ENCODE measurements at places on chromosomes 16 and 17.

- DNase-seq, result no peak
Observed at GRCh38 chr17:62778990-62779681, 29.0 kb downstream of the MARCHF10 start.

GRCh38 chr16:4093495-4094126, 22.6 kb downstream of the ADCY9 start:
- no peak for DNase-seq

DNA sequence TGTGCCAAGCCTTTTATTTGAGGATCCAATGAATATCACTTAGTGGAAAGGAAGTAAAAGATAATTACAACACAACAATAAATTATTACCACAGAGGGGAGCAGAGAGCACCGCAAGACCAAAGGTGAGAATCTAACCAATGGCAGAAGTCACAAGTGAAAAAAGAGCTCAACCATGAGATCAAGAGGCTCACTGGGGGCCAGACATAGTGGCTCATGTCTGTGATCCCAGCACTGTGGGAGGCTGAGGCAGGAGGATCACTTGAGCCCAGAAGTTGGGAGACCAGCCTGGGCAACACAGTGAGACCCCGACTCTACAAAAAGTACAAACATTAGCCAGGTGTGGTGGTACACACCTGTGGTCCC, 17.7 kb downstream of the ANKRD11 start:
- DNase-seq, result no peak

DNA sequence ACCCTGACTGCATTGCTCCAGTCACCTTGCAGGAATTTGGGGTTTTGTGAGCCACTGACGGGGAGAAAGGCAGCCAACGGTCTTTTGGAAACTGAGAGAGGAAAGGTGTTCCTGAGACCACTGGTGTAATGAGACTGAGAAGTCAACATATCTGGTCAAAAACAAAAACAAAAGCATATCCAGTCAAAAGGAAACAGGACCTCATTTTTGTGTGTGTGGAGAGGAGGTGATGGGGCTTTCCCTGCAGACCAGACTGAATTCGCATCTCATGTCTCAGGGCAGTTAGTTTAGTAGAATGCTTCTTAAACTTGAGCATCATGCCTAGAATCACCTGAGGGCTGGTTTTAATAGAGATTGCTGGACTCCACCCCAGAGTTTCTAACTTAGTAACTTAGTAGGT, 198.4 kb downstream of the COPRS start:
- DNase-seq, result no peak

DNA sequence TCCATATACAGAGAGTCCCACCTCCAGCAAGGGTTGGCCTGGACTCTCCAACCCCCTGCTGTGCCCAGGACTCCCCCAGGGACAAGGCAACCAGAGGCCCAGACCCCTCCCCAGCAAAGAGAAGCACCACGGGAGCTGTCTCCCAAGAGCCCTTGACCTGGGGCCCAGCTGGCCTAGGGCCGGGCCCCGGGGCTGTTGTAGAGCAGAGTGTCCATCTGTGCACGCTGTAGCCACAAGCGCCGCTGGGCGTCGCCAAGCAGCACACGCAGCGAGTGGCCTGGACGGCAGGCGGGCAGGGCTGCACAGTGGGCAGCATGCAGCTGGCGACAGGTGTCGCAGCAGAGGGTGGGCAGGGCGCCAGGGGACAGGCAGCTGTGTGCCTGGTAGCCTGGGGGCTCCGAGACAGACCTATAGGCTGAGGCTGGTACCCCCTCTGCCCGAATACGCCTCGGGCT, 4.3 kb downstream of the SPATA2L start:
- no peak for DNase-seq

DNA sequence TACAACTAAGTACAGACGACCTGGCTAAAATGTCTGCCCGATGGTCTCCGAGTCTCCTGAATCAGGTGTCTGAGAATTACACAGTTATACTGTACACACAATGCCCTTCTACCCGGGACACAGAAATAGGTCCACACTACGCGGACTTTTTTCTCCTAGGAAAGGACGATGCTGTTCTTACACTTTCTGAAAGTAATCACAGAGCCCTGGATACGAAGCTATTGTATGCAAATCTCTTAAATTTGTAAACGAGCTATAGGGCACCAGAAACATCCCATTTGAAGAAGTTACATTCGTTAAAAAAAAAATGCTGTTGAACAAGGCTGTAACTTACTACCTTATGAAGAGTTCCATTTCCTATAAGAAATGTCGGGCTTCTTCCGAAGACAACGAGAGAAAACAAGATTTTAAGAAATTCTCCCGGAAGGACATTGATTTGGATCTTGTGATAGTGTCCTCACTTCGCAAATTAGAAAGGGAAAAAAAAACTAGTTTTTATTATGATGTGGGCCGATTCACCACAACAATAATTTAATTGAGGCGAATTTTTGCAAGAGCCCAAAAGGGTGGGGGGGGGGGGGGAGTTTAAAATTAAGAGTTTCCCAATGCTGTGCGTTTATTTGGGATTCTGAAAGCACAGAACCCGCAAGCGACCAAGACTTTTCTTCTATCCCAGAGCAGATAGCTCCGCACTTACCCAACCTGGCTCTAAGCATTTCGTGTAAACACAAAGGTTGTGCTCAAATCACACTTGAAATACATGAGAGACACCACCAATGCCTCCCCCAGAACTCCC, 1.5 kb upstream of the SOX9 start:
- DNase-seq, result no peak

GRCh38 chr16:86335266-86336172, 174.8 kb upstream of the FOXF1 start:
- no peak for DNase-seq

DNA sequence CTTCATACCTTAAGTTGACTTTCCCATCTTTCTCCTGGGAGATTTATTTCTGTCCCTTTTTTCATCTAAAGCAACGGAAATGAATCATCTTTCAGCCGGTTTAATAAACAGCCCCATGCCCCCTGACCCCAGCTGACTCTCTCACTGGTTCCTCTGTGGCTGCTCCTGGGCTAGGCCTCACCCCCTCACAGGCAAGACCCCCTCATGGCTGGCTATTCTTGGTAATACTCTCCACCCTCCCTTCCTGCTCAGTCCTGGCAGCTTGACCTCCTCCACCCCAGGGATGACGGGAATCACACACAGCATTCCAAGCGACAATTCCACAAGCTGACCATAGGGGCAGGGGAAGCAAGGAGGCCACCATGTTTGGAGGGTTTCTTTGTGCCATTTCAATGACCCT, 1.5 kb upstream of the ADAP2 start:
- no peak for DNase-seq

- DNase-seq, result no peak
Observed at GRCh38 chr16:82400046-82400445, 226.7 kb upstream of the CDH13 start.

DNA sequence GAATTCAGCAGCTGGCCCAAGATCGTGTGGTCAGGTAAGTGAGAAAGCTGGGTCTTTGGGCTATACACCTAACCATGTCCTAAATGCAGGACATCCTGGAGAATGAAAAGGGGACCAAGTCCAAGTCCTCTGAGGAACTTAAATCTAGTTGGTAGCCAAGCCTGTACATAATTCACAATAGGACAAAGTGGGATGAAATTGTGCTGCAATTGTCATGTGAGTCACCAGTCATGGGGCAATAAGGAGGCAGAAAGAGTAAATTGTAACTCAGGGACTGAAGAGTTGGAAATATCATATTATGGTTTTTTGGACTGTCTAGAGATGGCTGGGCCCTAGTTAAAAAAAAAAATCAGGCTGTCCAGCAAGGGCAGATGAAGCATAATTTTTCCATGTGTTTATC, 202.6 kb downstream of the CYLD start:
- DNase-seq, result no peak

- no peak for DNase-seq
Observed at GRCh38 chr17:48177816-48178215, 70.2 kb downstream of the SNX11 start.

- DNase-seq, result no peak
Observed at GRCh38 chr16:87860553-87861299, 8.6 kb downstream of the SLC7A5 start.

DNA sequence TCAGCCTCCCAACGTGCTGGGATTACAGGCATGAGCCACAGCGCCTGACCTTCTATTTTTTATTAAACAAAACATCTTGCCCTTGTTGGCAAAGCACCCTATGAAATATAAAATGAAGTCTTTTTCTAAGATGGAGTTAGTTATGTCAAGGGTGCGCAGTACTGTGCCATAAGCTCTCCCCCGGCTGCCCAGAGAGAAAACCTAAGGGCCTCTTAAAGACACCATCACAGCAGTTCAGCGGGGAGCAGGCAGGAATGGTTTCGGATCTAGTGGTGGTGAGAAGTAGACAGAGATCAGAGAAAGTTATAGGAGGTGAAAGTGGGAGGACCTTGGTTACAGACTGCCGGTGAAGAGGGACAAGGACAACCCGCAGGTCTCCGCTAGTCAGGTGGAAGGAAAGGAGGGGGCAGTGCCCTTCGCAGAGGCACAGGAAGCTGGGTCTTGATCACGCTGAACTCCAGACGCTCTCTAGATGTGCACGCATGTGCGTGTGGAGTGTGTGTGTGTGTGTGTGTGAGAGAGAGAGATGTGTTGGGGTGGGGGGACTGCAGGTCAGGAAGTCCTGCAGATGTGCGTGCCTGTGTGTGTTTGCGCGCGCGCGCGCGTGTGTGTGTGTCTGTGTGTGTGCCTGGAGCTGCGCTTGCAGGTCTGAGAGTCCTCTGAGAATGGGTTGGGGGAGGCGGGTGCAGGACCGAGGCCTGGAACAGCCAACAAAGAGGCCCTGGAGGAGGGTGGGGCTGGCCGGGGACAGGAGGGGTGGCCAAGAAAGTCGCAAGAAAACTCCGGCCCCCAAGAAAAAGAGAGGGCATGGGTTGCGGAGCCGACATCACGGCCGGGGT, 748 bp upstream of the CMTM3 start:
- no peak for DNase-seq

GRCh38 chr16:12349936-12350850, 373.7 kb downstream of the SNX29 start:
- no peak for DNase-seq

- DNase-seq, result no peak
Observed at GRCh38 chr16:21526923-21527807, 72.2 kb upstream of the METTL9 start.

GRCh38 chr17:19647697-19648474, 665 bp upstream of the ALDH3A2 start:
- peak; percentile 25 for DNase-seq

GRCh38 chr17:3843935-3844516, 2.0 kb downstream of the NCBP3 start:
- DNase-seq, result no peak

- DNase-seq, result no peak
Observed at GRCh38 chr16:23464196-23464595, 11.2 kb upstream of the COG7 start.

DNA sequence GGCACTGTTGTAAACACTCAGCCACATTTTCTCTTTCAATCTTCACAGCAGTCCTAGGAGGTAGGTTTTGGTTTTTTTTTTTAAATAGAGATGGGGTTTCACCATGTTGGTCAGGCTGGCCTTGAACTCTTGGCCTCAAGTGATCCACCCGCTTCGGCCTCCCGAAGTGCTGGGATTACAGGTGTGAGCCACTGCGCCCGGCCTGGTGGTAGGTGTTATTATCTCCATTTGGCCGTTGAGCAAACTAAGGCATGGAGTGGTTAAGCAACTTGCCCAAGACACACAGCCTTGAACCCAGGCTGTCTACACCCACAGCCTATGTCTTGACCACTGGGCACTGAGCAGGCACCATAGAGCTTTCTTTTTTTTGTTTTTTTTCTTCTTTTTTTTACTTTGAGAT, 8.6 kb downstream of the SGCA start:
- DNase-seq, result no peak

GRCh38 chr17:42018339-42018738, 1.1 kb upstream of the DNAJC7 start:
- no peak for DNase-seq

GRCh38 chr17:38459567-38459966, 31.3 kb downstream of the ARHGAP23 start:
- no peak for DNase-seq

DNA sequence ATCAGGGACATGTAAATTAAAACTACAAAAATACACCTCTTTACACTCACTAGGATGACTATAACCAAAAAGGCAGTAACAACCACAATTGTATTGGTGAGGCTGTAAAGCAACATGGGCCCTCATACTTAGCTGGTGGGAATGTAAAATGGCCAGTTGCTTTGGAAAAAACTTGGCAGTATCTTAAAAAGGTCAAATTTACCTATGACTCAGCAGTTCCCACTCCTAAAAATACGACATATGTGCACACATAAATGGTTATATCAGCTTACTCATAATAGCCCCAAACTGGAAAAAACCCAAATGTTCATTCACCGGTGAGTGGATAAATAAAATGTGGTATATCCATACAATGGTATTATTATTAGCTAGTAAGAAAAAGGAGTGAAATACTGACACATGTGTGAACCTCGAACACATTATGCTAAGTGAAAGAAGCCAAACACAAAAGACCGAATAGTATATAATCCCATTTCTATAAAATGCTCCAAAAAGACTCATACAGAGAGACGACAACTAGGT, 391.4 kb downstream of the NPIPA8 start:
- DNase-seq, result no peak

DNA sequence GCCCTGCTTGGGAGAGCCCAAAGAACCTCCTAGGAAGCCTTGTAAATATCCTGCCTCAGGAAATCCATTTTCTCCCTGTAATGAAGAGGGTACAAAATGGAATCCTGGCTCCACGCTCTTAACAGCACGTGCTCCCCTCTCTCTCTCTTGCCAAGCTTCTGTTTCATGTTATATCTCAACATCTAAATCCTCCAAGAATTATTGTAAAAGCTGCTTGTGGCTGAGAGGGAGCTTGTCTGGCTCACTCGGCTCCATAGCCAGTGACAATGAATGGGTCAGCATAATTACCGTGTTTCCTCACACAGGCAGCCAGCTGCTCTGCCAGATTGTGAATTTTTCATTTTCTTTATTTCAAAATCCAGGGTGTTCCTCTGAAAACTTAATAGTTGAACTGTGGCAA, 317.8 kb downstream of the RBFOX1 start:
- no peak for DNase-seq

- no peak for DNase-seq
Observed at GRCh38 chr16:84746875-84747274, 47.1 kb downstream of the USP10 start.

DNA sequence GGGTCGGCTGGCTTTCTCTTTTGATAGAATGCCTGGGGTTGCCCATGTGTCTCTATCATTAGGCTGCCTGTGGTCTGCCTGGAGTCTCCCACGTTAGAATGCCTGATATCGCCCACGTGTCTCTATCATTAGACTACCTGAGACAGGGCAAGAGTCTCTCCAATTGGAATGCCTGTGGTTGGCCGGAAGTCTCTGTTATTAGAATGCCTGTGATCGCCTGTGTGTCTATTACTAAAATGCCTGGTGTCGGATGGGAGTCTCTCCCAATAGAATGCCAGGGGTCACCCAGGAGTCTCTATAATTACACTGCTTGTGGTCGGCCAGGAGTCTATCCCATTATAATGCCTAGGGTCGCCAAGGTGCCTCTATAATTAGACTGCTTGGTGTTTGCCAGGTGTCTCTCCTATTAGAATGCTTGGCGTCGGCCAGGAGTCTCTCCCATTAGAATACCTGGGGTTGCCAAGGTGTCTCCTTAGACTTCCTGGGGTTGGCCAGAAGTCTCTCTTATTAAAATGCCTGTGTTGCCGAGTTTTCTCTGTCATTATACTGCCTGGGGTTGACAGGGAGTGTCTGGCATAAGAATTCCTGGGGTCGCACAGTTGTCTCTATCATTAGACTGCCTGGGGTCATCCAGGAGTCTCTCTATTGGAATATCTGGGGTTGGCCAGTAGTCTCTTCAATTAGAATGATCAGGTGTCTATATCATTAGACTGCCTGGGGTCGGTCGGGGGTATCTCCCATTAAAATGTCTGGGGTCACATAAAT, 2272.8 kb downstream of the TP53TG3F start:
- no peak for DNase-seq
